ENCODE measurements at places on chromosomes 5 and 9.

DNA sequence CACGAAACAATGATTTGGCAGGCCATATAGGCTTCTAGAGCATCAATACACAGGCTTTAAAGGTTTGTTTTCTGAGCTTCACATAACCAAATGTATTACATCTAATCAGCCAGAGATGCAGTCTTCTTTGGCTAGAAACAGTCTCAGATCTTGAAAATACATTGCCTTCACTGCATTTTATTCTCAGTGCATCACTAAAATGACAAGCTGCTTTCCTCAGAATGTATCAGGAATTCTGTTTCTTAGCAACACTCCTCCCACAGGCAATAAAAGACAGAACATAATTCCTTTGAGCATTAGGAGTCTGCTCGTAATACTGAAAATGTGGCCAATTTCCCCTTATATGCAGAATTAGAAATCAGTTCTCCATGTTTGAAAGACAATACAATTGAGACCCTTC is 36.9 kb downstream of the FEM1C start:
- no peak for DNase-seq

GRCh38 chr9:69121155-69122081 is 52.7 kb upstream of the TJP2 start:
- DNase-seq: no peak

- DNase-seq: no peak
Observed at GRCh38 chr5:82494942-82495341, 216.8 kb upstream of the RPS23 start.

DNA sequence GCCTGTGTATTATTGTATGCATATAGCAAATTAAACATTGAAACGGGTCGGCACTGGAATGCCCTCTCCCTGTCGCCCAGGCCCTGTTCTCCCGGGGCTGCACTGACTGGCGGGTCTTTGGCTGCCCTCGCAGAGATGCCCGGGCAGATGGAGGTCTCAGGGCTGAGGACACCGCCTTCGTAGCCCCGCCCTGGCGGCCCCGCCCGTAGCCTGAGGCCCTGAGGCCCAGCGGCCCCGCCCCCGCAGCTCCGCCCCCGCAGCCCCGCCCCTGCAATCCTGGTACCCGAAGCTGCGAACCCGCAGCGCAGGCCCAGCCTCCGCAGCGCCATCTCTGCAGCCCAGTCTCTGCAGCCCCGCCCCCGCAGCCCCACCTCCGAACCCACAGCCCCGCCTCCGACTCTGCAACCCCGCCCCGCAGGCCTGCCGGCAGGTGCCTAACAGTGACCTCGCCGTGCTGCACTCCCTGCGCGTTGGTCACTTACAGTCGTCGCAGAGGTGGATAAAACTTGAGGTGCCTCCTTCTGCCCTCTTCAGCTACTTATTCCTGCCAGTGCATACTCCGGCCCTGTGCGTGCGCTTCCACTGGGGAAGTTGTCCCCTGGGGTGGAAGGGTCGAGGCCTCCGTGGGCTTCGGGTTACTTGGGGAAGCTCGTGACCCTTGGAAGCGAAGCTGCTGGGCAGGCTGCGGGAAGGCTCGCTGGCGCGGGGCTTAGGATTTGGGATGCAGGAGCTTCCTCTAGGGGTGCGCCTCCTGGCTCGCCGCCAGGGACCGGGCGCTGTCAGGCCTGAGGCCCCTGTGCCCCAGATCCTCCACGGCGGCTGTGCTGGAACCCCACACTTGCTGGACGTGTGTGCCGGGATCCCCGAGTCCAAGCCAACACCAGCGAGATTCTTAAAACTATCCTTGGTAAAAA is 72.3 kb downstream of the ICE1 start:
- no peak for DNase-seq

- no peak for DNase-seq
Observed at GRCh38 chr9:107060062-107060461, 197.1 kb downstream of the ZNF462 start.

- DNase-seq: no peak
Observed at GRCh38 chr9:3074247-3074646, 230.4 kb upstream of the PUM3 start.
